ENCODE measurements at places on chromosomes 4 and X.

DNA sequence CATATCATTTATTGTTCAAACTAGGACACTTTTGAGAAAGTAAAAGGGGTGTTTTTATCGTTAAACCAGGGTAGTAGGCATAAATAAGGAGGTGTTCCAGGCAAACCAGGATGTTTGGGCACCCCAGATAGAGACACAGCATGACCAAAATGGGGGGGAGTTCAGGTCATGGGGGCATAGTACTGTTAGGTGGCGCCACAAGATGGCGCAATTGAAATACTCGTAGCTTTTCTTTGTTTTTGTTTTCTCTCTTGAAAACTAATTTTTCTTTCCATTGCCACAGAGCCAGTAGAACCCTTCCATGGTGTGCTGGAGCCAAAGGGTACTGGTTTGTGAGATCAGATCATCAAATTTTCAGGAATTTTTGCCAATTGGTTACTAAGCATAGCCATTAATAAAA, 283.4 kb downstream of the BCOR start:
- peak; percentile 83 for DNase-seq

- no peak for DNase-seq
These were observed 62.3 kb upstream of the NAP1L5 start for GRCh38 chr4:88759895-88760290.

GRCh38 chrX:99549381-99549780, 860.7 kb downstream of the PCDH19 start:
- DNase-seq, result no peak

GRCh38 chrX:23953908-23954269, 46.1 kb downstream of the CXorf58 start:
- DNase-seq, result peak; percentile 50

DNA sequence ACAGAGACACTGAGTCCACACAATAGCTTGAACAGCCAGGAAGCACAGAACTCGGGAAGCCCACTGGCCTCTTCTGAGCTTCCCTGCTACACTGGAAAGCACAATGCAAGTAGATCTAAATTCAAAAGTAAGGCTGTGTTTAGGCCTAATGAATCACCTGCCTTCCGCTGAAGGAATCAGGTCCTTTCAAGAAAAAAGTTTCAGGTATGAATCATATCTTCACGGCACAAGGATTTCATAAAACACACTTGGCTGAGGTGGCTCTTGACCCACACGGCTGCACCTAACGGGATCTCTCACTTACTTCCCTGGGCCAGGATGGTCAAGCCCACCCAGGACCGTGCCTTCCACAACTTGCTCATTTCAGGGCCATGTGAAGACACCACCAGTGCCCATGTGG, 59.3 kb downstream of the IRF2 start:
- DNase-seq, result no peak

DNA sequence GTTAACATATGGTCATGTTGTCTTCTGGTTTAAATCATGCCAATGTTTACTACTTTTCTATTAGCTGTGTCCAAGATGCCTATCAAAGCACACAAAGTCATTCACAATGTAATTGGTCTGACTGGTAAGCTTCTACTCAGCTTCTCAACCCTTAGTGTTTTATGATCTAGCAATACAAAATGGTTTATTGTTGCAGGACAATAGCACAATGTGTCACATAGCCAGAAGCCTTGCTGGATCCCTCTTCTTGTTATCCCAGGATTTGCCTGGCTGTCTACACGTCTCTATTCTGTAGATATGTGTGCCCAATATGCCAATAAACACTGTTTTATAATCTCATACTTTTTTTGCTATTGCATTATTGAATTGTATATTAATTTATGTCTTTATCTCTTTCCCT, 1111.0 kb upstream of the AGA start:
- no peak for DNase-seq

DNA sequence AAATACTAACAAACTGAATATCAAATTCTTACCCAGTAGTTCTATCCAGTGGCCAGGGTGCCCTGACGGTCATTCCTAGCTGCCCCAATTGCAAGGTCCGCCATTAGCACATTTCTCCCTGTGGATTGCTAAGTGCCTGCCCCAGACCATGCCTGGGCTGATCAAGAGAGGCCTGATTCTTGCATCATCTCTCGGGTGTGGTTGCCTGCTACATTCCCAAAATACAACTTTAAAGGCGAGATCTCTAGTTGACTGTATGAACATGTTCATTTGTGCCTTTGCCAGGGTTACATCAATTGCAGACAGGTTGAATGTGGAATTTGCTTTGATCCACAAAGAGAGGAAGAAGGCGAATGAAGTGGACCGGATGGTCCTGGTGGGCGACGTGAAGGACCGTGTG, 28.0 kb downstream of the PRPS2 start:
- DNase-seq, result no peak

- no peak for DNase-seq
These were observed 119.8 kb downstream of the AGTR2 start for GRCh38 chrX:116290359-116290758.

GRCh38 chr4:176957353-176958118, 164.8 kb upstream of the VEGFC start:
- DNase-seq, result no peak

DNA sequence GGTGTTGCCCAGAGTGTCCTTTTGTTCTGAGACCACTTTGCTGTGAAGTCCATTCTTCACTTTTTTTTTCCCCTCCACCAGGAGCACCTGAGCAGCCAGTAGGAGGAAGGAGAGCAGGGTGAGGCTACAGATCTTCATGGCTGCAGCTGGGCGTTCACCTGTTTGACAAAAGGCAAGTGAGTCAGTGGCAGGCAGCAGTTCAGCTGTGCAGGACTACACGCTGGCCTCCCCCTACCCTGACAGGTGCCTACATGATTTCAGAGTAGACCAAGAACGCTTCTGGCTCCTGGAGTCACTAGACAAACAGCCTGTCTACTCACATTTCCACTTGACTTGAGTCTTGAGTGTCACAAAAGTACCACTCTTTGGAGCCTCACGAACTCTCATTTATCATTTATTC, 2.0 kb downstream of the FGFBP1 start:
- DNase-seq, result no peak

DNA sequence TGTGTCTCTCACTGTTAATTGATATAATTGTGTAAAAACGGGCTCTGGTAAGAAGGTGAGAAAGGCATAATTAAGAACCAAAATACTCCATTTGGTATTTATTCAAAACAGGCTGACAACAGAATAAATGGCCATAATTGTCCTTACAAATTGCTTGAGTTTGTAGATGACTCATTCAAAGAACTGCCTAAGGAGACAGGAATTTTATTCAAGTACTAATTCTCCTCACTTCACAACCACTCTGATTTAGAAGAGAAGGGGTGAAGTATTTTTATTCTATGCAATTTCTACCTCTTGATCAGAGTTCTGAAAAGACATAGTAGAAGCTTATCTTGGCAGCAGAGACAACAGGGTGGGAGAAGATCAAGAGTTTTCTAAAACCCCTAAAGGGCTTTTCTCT, 43.1 kb downstream of the ATP11C start:
- no peak for DNase-seq
